AG04449 (cell line): ENCODE measurements at places on chromosomes 12 and 14.

GRCh38 chr14:55688566-55688965, 108.6 kb downstream of the KTN1 start:
- no peak for DNase-seq

DNA sequence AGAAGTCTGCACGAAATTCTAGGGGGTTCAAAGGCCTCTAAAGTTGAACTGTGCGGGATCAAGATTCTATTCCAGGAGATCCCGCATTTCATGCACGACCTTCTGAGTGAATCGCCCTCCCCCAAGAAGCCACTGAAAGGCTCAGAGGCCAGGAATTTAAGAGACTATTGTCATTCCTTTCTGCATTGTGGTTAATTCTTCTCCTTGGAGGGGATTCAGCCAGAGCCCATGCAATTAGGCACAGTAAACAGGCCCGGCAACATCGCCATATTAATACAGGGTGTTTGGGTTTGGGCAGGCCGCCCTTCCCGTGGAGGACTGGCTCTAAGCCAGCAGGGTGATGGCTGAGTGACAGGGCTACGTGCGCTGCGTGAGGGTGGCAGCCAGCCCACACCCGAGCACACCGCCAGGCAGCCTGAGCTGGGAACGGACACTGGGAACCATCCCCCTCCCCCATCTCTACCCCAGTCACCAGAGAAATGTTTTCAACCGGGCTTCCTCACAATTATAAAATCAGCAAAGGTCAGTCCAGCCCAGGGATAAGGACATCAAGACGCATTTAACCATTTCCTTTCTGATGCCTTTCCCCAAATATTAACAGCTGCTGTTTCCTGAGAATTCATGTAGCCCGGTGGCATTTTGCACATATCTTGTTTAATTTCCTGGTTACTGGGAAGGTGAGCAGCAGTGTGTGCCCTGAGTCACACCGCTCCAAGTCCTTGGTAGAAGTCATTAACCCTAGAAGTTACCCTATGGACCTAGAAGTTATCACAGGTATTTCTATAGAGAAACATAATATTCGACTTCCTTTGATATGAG, 12.5 kb downstream of the EGLN3 start:
- no peak for DNase-seq

DNA sequence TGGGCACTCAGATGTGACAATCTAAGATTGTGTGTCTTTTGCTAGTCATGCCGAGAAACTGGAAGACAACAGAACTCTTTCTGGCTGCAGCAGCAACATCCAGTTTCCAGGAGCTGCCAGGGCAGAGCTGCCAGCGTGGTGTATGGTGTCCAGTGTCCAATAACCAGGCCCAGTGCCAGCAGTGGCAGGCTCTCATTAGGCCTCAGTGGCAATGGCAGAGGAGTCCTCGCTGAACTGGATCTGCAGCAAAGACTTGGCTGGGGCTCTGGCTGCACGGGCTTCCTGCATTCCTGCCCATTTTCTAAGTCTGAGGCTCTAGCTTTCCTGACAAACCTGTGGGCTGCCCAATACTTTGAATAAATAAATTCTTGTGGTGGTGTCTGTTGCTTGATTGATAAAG, 26.2 kb upstream of the PPM1A start:
- no peak for DNase-seq

- peak; percentile 84 for DNase-seq
Measured at GRCh38 chr14:99035712-99036610, 236.0 kb downstream of the BCL11B start.

GRCh38 chr12:51814311-51815088, 34.0 kb downstream of the FIGNL2 start:
- no peak for DNase-seq

GRCh38 chr12:111503116-111503515, 96.0 kb downstream of the ATXN2 start:
- DNase-seq = no peak

DNA sequence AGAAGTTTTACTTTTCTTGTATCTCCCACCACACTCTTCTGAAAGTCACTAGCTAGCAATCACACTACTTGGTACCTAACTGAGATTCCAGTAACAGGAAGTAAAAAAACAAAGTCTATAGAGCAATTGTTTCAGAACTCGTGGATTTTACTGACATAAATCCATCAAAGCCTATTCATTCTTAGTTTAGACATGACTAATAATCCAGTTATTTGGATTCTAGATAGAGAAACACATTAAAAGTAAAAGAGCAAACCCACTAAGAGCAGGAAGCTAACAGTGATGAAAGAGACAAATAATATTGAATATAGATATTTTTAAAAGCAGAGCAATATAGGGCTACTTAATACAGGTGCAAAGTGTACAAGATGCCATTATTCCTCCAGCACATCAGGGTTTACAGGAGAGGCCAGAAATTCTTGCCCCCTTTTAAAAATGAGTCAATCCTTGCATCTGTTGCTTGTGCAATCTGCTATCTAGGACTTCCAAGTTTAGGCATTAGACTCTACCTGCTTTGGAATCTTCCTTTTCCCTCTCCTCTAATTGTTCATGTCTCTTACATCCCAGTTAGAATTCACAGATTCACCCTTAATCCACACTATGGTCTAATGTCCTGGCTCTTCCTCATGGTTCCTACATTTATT, 6.0 kb downstream of the HEATR5A start:
- no peak for DNase-seq
